Urinary bladder (tissue), 4 donors: ENCODE measurements at places on chromosomes 11 and 22.

- DNase-seq, result no peak
Measured at GRCh38 chr11:27293515-27294417, 69.2 kb downstream of the CCDC34 start.

DNA sequence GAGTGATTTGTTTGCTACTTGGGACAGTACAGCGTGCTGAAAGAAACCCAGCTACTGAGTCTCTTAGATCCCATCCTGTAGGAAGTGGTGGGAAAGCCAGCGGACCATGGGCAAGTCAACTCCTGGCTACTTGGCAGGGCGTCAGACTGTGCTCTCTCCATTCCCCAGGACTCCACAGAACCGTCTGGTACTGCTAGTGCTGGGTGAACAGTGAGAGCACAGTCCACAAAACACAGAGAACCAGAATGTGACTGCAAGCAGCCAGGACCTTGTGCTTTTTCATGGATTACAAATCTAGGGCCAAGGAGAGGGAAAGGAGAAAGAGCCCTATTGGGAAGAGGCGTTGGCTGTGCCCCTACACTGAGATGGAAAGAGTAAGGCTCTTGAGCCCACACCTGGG lies 10.2 kb downstream of the BID start:
- no peak for DNase-seq

- no peak for DNase-seq
Measured at GRCh38 chr11:134055029-134055428, 13.8 kb upstream of the JAM3 start.

GRCh38 chr11:120358729-120359128 lies 22.5 kb downstream of the ARHGEF12 start:
- DNase-seq, result no peak

DNA sequence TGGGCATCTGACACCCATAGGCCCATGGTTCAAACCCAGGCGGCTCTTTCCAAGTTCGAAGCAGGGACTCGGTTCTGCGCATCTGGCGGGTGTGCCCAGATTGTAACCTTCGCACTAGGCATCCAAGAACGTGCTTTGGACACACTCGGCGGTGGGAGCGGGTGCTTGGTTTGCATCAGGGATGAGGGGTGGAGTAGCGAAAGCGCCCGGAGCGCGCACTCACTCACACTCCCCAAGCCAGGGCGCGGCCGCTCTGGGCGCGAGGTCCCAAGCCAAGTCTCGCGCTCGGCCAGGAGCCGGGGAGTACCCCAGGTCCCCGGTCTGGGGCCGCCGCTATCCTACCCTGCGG lies 243 bp upstream of the SYT9 start:
- no peak for DNase-seq

DNA sequence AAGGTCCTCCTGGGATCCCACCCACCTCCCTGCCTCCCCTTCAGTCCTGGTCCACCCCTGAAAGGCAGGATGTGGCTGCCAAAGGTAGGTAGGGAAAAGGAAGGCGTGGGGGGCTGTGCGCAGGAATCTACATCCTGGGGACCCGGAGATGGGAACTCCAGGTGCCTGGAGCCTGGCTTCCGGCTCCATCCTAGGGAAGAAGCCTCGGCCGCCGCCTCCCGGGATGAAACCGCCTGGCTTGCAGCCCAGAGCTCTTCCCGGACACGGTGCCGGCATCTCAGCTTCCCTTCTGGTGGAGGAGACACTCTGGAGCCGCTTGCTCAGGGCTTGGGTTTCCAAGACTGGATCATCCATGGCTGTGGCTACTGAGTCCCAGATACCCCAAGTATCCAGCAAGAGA lies 33.3 kb upstream of the PDGFB start:
- DNase-seq, result no peak

- DNase-seq, result no peak
Measured at GRCh38 chr11:88167853-88168252, 7.4 kb downstream of the RAB38 start.

GRCh38 chr11:9789910-9790309 lies 126.0 kb downstream of the SWAP70 start:
- DNase-seq, result no peak

DNA sequence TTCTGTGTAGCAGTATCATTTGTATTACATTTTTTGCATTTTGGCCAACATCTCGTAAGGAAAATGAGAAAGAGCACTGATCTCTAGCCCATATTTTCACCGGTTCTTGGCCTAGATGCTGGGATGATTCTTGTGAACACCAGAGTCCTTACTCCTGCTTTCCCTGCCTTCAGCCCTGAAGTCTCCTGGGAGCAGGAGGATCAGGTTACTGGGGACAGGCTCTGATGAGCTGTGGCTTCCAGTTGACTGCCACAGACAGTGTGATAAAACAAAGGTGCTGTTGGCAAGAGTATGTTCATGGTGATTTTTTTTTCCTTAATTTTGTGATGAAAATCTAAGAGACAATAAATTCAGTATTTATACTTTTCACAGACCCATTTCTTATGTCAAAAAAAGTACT lies 34.2 kb upstream of the ADSL start:
- DNase-seq, result no peak

DNA sequence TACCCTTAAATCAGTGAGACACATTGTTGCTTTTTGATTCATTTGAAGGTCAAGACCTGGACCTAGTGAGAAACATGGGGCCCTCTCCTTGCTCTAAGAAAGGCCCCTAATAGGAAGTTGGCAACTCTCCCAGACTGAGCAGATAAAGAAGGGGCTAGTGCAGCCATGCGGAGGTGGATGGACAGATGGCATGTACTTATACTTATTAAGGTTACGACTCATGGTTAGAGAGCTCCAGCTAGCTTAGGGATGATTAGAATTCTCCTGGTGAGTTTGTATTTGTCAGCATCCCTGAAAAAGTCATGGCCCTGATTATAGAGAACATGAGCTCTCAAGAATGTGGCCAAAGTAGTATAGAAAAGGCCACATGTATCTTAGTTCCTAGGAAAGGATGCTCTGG lies 112.1 kb upstream of the BDNF start:
- no peak for DNase-seq

GRCh38 chr11:8011371-8011770 lies 24.2 kb downstream of the EIF3F start:
- no peak for DNase-seq

DNA sequence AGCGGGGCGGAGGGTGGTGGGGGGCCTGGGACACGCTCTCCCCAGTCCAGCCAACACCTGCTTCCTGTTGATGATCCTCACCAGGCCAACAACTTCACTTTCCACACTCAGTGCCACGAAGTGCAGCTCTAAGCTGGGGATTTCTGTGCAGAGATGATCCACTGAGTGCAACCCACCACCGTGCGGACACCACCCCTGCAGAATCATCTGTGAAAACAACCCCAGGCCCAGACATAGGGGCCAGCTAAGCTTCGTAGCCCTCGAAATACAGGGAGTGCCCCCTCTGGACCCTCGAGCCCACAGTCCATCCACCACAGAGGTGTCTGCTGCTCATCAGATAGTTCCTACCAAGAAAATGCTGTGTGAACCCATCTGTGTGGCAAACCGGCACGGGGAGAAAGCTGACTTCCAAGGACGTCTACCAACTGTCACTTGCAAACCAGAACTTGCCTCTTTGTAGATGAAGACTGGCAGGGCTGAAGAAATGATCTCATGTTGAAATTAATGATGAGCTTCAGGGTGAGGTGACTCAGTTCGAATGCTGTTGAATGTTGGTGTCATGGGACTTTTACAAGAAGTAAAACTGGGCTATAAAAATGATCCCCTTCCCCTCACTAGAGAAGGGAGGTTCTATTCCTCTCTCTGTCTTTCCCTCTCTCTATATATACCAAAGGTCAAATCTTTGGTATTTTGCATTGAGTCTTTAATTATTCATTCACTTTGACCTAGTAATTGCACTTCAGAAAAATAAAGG lies 73.4 kb downstream of the MYEOV start:
- no peak for DNase-seq
